Esophagus mucosa (tissue), 1 donor: ENCODE measurements at places on chromosomes 7 and 10. TPM values are rescaled to one million over a fixed set of nuclear protein-coding genes. Genes with fewer than 3 reads are reported as not detected.

HSPA14 gene
- 10.7 TPM for total RNA-seq

SMO gene
- 7.1 TPM for total RNA-seq

BLNK gene
- total RNA-seq = 51.3 TPM

SPDYE1 gene
- total RNA-seq = not detected

ZNF853 gene
- total RNA-seq = 0.24 TPM

STAG3 gene
- total RNA-seq = 0.48 TPM

PIP gene
- 0.56 TPM for total RNA-seq

CUBN gene
- total RNA-seq = 0.12 TPM

GTF2I gene
- total RNA-seq = 130 TPM

CFTR gene
- total RNA-seq = 0.60 TPM

LIPJ gene
- 0.12 TPM for total RNA-seq

LIPF gene
- total RNA-seq = not detected
